NCI-H774 (cell line): ENCODE measurements at places on chromosomes 3 and 15.
A peak's percentile ranks its signal among the peaks of the same experiment; 100 is the strongest.

GRCh38 chr15:99764522-99764921 is 31.3 kb upstream of the LYSMD4 start:
- DNase-seq, result no peak

GRCh38 chr15:58462973-58463663 is 31.3 kb downstream of the LIPC start:
- DNase-seq, result peak; percentile 6

GRCh38 chr3:187150599-187150998 is 11.3 kb upstream of the RPL39L start:
- DNase-seq, result no peak

GRCh38 chr3:72597756-72598195 is 250.5 kb downstream of the SHQ1 start:
- DNase-seq, result no peak

DNA sequence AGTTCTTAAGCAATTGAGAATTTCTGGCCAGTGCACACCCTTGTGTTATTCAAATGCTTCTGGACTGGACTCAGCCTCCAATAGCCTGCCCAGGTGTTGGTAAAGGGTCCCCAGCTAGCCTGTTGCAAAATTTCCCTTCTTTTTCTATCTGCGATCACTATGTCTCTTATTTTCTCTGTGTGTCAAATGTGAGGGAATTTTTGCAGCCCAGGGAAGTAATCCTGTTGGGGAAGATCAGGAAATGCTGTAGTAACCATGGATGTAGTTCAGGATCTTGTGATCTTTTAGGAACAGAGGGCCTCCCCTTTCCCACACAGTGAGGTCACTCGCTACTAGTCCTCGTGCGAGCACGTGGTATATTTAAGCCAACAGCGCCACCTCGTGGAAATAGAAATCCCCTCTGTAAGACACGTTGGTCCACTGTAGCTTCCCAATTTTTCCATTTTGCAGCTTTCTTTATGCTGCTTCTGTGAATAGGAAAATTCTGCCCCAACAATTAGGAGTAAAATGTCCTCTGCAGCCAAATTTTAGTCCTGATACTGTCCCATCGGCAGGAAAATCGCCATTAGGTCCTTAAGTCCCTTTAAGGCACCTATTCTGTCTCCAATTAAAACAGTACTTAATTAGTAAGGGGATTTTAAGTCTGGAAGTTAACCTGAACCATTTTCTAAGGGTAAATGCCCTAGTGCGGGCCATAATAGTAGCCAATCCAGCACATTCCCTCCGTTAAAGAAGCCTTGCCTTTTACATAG is 4.0 kb upstream of the SMCO1 start:
- peak; percentile 49 for DNase-seq

- DNase-seq, result no peak
Observed at GRCh38 chr15:53559364-53560277, 199.8 kb downstream of the WDR72 start.

DNA sequence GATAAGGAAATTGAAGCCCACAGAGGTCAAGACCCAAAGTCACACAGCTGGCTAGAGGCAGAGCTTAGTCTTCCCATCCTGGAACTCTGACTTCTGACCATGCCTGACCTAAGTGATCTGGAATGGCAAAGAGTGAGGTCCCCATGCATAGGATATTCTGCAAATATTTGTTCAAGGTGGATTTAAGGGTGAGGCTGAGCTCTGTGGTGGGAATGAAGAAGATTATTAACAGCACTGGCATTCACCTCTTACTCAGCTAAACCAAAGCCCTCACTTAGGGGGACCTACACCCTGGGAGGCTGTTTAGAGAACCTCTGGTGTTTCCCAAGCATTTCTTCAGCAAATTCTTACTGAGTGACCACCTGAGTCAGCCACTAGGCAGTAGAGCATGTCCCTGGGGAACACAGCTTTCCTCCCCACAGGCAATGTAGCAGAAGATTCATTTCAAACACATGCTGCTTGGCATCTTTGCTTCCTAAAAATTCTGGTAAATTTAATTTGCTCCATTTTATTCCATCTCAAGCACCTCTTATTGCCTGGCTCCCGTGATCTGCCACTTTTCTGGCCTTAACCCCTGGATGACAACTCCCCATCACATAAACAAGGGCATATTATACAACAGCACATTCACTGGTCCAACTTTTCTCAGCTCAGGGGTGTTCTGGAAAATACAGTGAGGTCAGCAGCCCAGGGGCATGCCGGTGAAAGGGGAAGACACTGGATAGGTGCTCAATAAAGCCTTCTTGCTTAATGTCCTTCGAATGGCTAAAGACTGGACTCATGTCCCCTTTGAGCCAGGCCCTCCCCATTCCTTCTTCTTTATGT is 176.0 kb downstream of the ABHD5 start:
- DNase-seq, result no peak

GRCh38 chr3:63654211-63654610 is 1.7 kb downstream of the SNTN start:
- DNase-seq, result no peak

GRCh38 chr3:183743231-183743630 is 45.6 kb downstream of the YEATS2 start:
- no peak for DNase-seq

GRCh38 chr3:159627634-159628033 is 361.0 kb upstream of the IL12A start:
- peak; percentile 62 for DNase-seq

DNA sequence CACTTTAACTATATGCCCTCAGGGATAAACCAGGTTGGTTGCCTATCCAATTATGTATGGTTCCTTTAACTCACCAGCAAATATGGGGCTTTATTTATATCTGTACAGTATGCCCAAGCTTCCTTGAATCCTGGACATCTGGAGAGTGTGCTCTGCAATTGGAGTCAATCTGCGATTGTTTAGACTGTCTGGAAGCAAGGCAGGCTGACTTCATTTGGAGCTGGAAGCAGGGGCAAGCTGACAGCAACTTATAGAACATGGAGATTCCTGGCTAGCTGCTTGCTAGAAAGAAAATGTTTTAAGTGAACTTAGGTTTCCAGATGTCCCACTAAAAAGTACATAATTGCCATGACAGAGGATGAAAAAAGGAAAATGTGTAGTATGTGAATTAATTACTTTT is 63.7 kb upstream of the TPRG1 start:
- DNase-seq, result no peak

GRCh38 chr3:141231101-141231951 is at the start of gene PXYLP1:
PXYLP1 (plus strand) TSS chr3:141231825; CDS start chr3:141260176, 28,351 bp downstream.
- DNase-seq, result peak; percentile 87

- no peak for DNase-seq
Observed at GRCh38 chr3:18211116-18211515, 214.0 kb downstream of the SATB1 start.

DNA sequence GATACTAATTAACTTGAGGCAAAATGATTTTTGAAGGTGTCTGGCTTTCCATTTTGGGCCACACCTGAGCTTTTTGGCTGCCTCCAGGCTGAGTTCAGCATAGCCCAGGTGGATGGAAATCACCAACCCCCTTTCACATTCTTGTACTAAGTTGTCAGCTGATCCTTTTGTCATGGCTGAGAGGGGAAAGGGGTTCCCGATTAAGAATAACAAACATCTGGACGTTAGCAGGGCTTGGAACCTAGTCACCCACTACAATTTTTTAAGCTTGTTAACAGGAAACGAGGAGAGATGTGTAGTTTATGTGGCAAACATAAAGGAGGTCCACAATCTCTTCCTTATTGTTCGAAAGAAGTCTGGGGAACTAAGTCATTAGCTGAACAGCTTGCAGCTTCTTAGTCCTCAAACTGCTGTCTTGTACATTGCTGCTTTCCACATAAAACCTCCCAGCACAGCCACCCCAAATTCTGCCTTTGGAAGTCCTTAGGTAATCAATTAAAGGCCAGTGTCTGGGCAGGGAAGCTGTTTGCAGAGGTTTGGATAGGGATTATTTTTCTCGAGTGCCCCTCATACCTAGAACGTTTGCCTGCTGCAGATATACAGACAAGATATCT is 5.0 kb downstream of the NR2F2 start:
- no peak for DNase-seq
